ENCODE measurements at places on chromosomes 7 and 10.

DNA sequence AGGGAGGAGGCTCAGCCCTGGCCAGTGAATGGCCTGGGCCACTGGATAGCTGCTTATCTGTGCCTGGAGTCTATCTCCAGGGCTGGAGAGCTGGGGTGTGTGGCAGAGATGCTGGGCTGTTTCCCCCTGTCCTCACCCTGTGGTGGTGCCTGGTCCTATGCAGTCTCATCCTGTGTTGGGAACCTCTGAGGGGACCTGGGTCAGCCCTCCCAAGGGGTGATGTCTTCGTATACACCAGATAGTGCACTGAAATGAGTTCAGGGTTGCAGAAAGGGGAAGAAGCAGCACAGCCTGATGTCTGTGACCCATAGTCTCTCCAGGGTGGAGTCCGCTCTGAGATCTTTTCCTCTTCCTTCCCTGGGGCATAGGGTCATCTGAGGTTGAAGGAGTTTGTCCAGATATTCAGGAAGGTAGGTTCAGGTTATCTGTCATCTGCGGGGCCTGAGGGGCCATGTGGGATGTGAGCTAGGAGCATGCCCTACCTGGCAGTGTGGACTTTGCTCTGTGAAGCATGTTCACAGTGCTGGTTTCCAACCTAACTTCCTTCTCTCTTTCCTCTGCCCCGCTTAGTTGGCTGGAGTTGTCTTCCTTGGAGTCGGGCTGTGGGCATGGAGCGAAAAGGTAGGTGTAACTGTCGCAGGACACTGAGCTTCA, 33.4 kb upstream of the SH2D4B start:
- DNase-seq, result no peak

DNA sequence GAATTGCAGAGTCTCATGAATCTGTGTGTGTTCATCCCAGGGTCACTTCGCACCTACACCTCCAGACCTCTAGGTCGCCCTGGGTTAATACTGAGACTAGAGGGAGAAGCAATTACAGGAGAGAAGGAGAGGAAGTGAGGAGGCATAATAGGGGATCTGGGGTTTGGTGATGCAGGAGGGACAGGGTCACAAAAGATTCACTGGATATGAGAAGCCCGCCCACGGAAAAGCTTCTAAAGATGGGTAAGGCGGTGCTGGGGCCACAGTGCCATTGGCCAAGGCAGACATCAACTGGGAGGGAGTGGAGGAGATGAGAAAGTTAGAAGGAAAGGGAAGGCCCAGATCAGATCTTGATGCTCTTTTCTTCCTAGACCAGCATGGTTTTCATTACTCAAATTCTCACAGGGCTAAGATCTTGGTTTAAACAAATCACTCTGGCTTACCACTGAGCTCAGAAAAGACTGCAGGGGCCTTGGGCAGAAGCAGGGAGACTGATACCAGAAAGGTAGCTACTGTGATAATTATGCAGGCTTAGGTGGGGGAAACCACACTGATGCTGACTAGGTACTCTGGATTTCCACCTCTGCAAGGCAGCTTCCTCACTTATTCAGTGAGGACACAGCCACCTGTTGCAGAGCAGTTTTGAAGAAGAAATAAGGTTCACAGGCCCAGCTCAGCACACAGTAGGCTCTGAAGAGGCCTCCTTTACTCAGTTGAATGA, 17.4 kb upstream of the ZNF273 start:
- no peak for DNase-seq

GRCh38 chr10:53687800-53688199, 915.2 kb upstream of the MBL2 start:
- no peak for DNase-seq

GRCh38 chr7:50631639-50632038, 66.4 kb upstream of the DDC start:
- no peak for DNase-seq

GRCh38 chr10:121078672-121079102, 227.5 kb downstream of the WDR11 start:
- peak; percentile 74 for DNase-seq

DNA sequence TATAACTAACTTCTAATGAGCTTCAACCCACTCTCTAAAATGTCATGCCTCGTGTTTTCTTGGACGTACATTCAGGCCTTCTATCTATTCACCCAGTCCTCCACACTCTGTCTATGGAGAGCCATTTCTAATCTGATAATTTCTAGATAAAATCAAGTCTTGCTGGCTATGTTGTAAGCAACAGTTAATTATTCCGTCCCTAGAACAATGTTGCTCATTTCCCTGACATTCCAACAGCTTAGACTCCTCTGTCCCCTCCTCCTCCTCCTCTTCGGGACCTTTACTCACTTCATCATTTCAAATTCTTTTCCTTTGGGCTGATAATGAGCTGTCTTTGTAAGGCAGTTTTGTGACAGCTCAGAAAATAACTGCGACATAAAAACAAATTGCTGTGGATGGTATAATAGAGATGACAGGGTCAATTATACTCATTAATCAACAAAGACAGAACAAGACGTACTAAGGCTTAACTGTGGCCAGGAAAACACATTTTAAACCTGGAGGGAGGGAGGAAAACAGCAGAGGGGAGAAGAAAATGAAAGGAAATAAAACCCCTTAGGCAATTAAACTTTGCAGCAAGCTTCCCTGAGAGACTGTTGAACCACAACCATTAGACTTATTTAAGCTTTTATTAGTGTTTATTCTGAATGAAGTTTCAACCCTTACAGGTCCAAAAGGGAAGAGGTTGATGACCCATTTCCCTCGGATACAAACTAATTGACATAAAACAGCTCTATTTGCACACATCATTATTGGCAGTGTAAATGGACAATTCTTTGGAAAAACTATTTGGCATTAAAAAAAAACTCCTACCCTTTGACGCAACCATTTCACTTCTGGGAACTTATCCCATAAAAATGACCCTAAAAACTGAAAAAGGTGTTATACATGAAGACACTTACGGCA, 179.1 kb downstream of the SFMBT2 start:
- no peak for DNase-seq

DNA sequence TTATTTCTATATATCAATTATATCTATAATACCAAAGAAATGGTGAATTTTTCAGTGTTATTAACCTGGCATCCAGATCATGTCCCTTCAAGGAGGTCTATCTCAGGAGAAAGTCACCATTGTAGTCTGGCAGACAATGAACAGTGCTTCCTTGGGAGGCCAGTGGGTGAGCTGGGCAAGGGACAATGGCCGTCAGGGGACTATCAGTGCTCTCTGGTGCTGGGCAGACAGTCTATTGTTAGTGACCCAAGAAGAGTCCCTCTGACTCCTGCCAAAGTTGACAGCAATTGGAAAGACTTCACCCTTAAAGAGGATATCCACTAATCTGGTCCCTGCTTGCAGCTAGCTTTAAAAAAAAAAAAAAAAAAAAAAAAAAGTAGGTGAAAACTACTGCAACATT, 7.1 kb downstream of the JAZF1 start:
- no peak for DNase-seq

All from breast epithelium (tissue), 4 donors.